ENCODE measurements at places on chromosomes 2 and 18.

DNA sequence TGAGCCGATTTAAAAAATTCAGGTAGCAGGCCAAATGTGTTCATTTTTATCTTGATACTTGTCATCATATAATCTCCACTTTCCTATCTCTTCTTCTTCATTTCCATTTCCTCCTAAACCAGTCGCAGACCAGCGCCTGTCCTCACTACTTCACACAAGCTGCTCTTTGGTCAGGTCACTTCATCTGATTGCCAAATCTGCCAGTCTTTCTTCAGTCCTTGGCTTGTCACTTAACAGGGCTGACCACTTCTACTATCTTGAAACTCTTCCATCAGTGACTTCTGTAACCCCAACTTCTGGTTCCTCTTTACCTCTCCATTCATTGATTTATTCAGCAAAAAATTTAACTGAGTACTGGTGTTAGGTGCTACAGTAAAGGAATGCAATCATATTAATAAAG, 18.0 kb upstream of the SPRED2 start:
- DNase-seq, result no peak

DNA sequence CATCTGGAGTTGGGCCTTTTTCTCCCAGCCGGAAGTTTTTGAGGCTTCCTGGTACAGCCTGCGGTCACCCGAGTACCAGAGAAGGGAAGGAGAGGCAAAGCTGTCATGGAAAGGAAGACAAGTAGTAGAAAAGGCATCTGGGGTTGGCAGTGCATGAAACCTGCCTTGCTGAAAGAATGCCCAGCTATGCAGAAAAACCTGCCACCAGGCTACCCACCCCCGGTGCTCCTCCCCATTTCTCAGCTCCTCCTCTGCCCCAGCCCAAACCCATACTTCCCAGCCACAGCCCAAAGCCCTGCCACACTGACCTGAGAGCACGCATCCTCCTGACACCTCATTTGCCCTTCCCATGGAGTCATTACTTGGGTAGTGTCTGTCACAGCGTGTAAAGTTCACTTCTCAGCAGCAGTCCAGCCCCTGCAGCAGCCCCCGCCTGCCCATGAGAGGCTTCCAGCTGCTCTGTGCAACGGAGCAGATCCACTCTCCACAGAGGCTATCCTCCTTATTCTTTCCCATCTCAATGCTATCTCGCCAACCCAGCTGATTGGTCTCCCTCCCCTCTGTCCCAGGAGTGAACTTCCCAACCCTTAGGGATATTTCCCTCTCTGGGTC, 40.4 kb upstream of the MAL start:
- DNase-seq, result no peak

- no peak for DNase-seq
These were observed 179.1 kb downstream of the ANKRD44 start for GRCh38 chr2:197131558-197131855.

DNA sequence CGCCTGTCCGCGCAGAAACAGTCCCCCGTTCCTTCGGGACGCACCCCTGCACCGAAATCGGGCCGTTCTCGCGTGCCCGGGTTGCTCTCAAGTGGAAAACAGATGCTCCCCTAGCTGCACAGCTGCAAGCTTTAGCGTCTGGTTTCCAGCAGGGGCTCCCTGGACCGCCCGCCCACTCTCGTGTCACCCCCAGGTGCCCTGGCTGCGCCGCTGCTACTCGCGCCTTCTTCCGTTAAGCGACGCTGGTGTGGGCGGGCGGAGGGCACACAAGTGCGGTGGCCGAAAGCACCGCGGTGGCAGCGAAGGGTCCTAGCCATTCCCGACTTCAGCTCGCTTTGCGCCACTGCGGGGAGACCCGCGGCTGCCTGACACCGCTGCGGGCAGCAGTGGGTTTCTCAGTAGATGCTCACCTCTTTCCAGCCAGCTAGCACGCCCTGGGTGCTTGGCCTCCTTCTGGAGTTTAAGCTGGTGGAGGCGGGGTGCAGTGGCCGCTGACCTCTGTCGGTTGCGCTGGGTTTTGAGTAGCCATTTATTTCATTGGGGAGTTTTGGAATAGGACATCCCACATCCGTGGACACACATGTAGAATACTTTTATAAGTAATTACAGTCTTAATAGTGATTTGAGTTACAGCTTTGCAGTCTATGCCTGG, 806 bp downstream of the ZNF407 start:
- no peak for DNase-seq

- DNase-seq, result no peak
These were observed 207.1 kb downstream of the NDUFA10 start for GRCh38 chr2:239818086-239818485.

DNA sequence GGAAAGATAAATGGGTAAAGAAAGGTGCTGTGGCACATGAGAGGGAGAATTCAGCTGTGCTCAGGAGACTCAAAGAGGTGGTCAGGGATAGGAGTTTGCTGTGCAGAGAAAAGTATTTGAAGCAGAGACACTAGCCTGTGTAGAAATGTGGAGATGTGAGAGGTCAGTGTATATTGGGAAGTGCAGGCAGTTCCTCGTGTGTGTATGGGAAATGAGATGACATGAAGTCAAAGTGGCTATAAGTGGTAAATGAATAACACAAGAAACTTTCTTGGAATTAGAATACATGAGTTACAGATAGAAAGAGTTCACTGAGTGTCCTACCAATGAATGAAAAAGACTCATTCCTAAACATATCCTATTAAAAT, 11.6 kb downstream of the MAP3K20 start:
- no peak for DNase-seq

- no peak for DNase-seq
These were observed 160.6 kb downstream of the PRKCE start for GRCh38 chr2:45812011-45812500.

GRCh38 chr18:34800381-34800780, 90.3 kb downstream of the DTNA start:
- no peak for DNase-seq
